Activated CD4-positive, alpha-beta T cell treated with anti-CD3 and anti-CD28 coated beads, Interleukin-2, amount 10 ng/mL, durations not matched to agents 7 days and 5 days (primary cell): ENCODE measurements at places on chromosomes 6 and 20. TPM values are rescaled to one million over a fixed set of nuclear protein-coding genes. Genes with fewer than 3 reads are reported as not detected.

GRCh38 chr6:4907602-4908001 is 96.2 kb downstream of the RPP40 start:
- H3K4me3 ChIP-seq = no peak overlapping the region
- peaks cover 8% of the 10 kb centered on the region for H3K36me3 ChIP-seq
- H3K27me3 ChIP-seq = no peaks in the 10 kb centered on the region
- no peak for DNase-seq
- H3K27ac ChIP-seq = peak overlapping the region; percentile 88

PAK5 gene
- total RNA-seq = not detected

PRPH2 gene
- not detected for total RNA-seq

- peaks cover 4% of the 10 kb centered on the region for H3K27me3 ChIP-seq
- H3K27ac ChIP-seq = peak overlapping the region; percentile 93
- peak overlapping the region; percentile 79 for H3K4me3 ChIP-seq
- no peaks in the 10 kb centered on the region for H3K36me3 ChIP-seq
- DNase-seq = peak; percentile 65
These were observed 20.0 kb upstream of the TRIM27 start for GRCh38 chr6:28943557-28944411.

PAK1IP1 gene
- total RNA-seq = 15.1 TPM

CRYBG1 gene
- 41.1 TPM for total RNA-seq

- H3K27ac ChIP-seq = peak overlapping the region; percentile 81
- peaks cover 24% of the 10 kb centered on the region for H3K4me1 ChIP-seq
- peak overlapping the region; percentile 74 for H3K4me3 ChIP-seq
- H3K27me3 ChIP-seq = peaks cover 6% of the 10 kb centered on the region
These were observed 1.6 kb upstream of the QKI start for GRCh38 chr6:163412801-163413344.

DNA sequence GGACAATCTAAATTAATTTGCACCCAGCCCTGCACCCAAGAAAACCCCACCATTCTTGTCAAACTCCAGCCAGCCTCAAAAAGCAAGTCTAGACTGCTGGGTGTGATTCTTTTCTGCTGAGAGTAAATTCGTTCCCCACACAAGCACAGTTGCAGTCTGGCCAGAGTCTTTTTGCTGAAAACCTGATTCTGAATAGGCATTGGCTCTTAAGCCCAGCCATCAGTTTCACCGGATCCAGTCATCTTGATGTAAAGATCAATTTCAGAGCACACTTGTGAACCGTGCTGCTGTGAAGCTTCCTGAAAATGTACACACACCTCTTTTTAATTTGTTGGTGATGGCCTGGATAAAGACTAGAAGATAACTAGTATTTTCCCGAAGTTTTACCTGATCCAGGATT is 159.4 kb upstream of the GGTLC1 start:
- no peak overlapping the region for H3K27ac ChIP-seq
- no peak for DNase-seq
- no peak overlapping the region for H3K4me3 ChIP-seq
- H3K27me3 ChIP-seq = peaks cover 5% of the 10 kb centered on the region
- peaks cover 7% of the 10 kb centered on the region for H3K4me1 ChIP-seq

- H3K27me3 ChIP-seq = no peaks in the 10 kb centered on the region
- H3K4me3 ChIP-seq = no peak overlapping the region
- H3K36me3 ChIP-seq = no peaks in the 10 kb centered on the region
- H3K4me1 ChIP-seq = no peaks in the 10 kb centered on the region
- H3K27ac ChIP-seq = no peak overlapping the region
These were observed 598.8 kb upstream of the CDH4 start for GRCh38 chr20:60653111-60653845.

DNA sequence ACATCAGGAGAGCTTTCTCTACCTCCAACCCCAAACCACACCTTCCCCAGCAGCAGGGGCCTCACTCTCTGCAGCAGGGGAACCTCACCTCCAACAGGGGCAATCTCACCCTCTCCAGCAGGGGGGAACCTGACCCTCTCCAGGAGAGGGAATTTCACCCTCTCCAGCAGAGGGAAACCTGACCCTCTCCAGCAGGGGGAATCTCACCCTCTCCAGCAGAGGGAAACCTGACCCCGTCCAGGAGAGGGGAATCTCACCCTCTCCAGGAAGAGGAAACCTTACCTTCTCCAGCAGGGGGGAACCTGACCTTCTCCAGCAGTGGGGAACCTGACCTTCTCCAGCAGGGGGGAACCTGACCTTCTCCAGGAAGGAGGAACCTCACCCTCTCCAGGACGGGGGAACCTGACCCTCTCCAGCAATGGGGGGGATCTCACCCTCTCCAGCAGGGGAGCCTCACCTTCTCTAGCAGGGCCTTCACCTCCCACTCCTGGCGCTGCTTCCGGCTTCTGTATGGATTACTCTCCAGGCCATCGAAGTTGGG is 3.1 kb downstream of the B3GALT4 start:
- H3K27me3 ChIP-seq = no peaks in the 10 kb centered on the region
- peaks cover 45% of the 10 kb centered on the region for H3K4me1 ChIP-seq
- DNase-seq = no peak
- H3K27ac ChIP-seq = peak overlapping the region; percentile 46
- no peak overlapping the region for H3K4me3 ChIP-seq

GRCh38 chr6:149233056-149233715 is 84.3 kb upstream of the TAB2 start:
- peak overlapping the region; percentile 92 for H3K27ac ChIP-seq
- H3K4me3 ChIP-seq = peak overlapping the region; percentile 66
- DNase-seq = peak; percentile 59
- no peaks in the 10 kb centered on the region for H3K27me3 ChIP-seq

- peaks cover 32% of the 10 kb centered on the region for H3K27me3 ChIP-seq
- H3K4me1 ChIP-seq = no peaks in the 10 kb centered on the region
- no peaks in the 10 kb centered on the region for H3K36me3 ChIP-seq
- no peak overlapping the region for H3K27ac ChIP-seq
These were observed 148.5 kb downstream of the MRPL14 start for GRCh38 chr6:43978473-43979346.

RAET1G gene
- not detected for total RNA-seq

DNA sequence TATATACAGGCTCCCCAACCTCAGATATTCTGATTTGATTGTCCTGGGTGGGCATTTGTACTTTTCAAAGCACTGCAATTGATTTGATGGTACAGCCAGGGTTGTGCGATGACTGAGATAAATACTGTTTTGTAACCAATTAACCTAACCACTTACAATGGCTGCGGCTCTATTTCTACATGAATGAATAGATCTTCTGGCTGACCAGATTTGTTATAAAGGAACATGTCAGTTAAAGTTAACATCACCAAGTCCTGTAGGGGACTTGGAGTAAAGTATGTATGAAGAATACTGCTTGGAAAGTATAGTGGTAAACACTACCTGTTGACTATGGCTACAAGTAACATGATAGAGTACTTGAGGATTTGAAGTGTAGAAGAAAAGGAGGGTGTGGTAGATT is 369.2 kb upstream of the JAG1 start:
- no peak for DNase-seq
- H3K27ac ChIP-seq = no peak overlapping the region
- no peak overlapping the region for H3K4me3 ChIP-seq
- no peaks in the 10 kb centered on the region for H3K36me3 ChIP-seq

DNA sequence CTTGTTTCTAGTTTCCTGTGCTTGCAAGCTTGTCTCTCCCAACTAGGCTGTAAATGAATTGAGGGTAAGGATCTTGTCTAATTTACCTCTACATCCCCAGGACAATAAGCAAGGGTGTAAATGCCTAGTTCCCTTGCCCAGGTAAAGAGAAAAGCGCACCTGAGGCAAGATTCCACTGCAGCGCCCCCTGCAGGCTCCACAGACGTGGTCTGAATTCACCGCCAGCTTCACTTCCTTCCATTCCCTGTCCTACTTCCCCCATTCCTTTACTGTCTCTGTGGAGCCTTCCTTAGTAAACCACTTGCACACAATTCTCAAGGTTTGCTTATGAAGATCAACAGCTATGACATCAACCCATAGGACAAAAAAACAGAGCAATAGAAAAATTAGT is 42.3 kb downstream of the ANKEF1 start:
- H3K27ac ChIP-seq = no peak overlapping the region
- no peak overlapping the region for H3K4me3 ChIP-seq
- no peaks in the 10 kb centered on the region for H3K36me3 ChIP-seq
- DNase-seq = no peak
- H3K27me3 ChIP-seq = peaks cover 5% of the 10 kb centered on the region
- H3K4me1 ChIP-seq = no peaks in the 10 kb centered on the region

DNA sequence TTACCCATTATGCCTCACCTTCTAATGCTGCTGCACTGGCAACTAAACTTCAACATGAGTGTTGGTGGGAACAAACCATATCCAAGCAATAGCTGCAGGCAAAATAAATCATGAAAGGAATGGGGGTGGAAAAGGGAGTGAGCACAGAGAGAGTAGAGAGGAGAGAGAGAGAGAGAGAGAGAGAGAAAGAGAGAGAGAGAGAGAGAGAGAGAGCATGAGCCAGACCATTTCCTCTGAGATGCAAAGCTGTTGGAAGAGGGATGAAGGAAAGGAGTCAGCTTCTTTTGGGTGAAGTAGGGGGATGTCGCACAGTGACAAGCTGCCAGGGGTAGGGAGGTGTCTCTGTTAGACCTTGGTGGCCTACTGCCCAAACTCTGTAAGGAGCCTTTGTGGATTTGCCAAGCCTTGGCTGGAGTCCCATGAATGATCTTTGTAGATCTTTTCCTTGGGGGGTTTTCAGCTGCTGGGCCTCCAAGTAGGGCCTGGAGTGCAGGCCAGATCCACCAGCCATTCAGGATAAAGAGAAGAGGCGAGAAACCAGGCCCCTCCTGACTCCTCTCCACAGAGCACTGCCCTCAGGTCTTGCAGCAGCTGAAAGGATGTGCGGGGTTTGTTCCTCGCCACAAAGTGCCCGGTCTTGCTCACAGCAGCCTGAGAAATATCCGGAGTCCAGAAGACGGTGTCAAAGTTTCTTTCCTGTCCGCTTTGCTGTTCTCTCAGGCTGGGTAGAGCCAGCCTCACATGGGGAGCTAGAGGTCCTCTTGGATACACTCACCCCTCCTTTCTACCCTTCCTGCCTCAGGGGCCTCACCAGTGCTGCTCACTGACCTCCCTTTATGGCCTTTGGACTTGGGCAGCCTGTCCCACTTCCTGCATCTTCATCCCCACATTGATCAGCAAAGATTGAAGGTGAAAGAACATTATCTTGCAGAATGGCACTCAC is 17.8 kb downstream of the BTBD3 start:
- no peak for DNase-seq
- H3K4me1 ChIP-seq = no peaks in the 10 kb centered on the region
- H3K27ac ChIP-seq = no peak overlapping the region
- no peaks in the 10 kb centered on the region for H3K27me3 ChIP-seq
- no peak overlapping the region for H3K4me3 ChIP-seq
- H3K36me3 ChIP-seq = no peaks in the 10 kb centered on the region

DNA sequence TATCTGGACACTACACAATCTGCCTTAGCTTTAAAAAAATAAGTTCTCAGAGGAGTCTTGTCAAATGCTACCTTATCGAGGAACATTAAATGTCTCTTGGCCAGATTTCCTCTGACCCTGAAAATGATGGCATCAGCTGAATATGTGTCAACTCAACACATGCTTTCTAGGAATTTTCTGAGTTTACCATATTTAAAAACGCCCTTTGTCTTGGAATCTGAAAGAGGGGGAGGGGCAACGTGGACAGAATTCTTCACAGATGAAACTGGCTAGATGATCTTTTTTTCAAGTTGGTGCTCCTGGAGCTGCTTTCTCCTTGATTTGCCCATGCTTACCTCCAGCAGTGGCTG is 5.1 kb downstream of the SOX4 start:
- peak overlapping the region; percentile 15 for H3K4me3 ChIP-seq
- H3K36me3 ChIP-seq = peaks cover 5% of the 10 kb centered on the region
- H3K4me1 ChIP-seq = peaks cover 27% of the 10 kb centered on the region
- peak overlapping the region; percentile 26 for H3K27ac ChIP-seq

EFCAB8 gene
- total RNA-seq = 1.2 TPM

HLA-B gene
- total RNA-seq = 4,654 TPM
